ENCODE measurements at places on chromosomes 5 and 9.

- DNase-seq = no peak
Measured at GRCh38 chr9:98610711-98611110, 98.0 kb downstream of the GABBR2 start.

GRCh38 chr5:35822511-35822910, 34.2 kb upstream of the IL7R start:
- DNase-seq = no peak

DNA sequence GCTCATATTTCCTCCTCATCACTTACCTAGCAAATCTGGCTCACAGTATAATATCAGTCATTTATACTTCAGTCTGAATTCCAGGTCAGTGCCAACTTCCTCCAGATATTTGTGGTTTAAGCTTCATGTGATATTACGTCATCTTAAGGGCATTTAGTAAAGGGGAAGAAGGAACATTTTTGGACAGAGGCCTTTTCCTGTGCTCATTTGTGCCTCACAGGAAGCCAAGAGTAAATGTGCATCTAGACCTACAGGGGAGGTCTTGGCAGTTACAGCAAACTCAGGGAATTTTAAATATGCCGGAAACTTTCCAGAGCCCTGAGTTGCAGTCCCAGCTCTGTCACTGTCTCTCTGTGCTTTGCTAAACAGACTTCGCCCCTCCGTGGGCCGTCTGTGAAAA, 12.3 kb upstream of the KCNIP1 start:
- DNase-seq = no peak

- no peak for DNase-seq
Measured at GRCh38 chr5:61563401-61563800, 231.3 kb downstream of the ZSWIM6 start.

DNA sequence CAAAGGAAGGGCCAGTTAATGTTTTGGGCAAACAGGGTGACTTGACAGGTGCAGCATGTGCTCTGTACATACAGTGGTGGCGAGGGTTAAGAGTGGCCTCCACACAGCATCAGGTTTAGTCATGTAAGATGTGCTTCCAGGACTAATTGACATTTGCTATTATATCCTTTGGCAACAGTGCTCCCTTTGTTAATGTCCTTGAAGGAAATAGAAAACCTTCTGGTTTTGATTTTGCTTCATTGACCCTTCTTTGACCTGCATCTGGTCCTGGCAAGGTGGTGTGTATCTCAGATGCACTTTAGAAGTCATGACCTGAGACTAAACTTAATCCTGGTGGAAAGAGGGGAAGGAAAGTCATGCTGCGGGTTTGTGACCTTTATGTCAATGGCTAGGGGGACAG, 440.0 kb downstream of the ENC1 start:
- DNase-seq = no peak

DNA sequence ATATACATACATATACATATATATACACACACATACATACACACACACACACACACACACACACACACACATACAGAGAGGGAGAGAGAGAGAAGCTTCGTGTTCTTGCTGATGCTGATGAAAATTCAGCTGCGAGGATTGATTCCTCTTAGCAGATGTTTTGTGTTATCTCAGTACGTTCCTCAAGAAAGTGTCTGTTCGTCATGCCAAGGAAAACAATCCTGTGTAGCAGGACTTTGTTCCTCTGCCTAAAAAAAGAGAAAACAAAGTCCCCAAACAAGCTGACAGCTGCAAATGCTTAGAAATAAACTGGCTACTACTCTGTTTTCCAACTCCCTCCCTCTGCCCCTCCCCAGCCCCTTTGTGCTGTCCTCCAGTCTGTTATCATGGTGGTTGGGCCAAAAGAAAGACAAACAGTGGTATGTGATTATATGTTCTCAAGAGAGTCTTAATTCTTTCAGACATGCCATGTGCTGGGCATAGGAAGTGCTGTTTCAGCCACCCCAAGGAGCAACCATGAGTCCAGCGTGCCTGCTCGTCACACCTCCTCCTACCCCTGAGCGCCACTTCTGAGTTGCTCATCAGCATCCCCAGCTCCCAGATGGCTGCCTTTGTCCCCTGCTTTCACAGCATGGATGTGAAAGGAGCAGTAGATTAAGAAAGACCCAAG, 71.5 kb upstream of the EQTN start:
- no peak for DNase-seq
